ENCODE measurements at places on chromosomes 3 and 15. TPM values are rescaled to one million over a fixed set of nuclear protein-coding genes. Genes with fewer than 3 reads are reported as not detected.

The PROK2 gene
- total RNA-seq = not detected

GRCh38 chr3:54830658-54831057 is 97.2 kb downstream of the LRTM1 start:
- no peak for DNase-seq

The INSYN1 gene
- total RNA-seq = 22.2 TPM

GRCh38 chr15:49604625-49605409 is 15.8 kb downstream of the FAM227B start:
- no peak for DNase-seq

GRCh38 chr3:94619643-94620042 is 556.8 kb downstream of the NSUN3 start:
- no peak for DNase-seq

The PARP15 gene
- not detected for total RNA-seq

The SH2D7 gene
- not detected for total RNA-seq

- DNase-seq = no peak
Observed at GRCh38 chr3:68467465-68467864, 464.9 kb downstream of the TAFA4 start.

DNA sequence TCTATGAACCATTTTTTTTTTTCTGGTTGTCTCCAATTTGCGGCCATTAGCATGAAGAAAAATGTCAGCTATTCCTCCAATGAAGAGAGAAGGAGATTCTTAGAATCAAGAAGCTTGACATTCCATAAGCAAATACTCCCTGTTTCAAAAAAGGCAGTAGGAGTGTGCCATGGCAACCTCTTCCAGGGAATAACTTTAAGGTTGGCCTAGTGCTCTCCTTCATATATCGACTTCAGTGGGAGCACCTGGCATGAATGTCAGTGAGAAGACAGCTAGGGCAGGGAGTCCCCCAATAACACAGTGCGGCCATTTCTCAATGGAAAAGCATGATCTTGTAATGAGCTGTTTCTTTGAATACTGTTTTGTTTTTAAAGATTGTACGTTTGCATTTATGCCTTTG is 493.0 kb upstream of the ATP11B start:
- no peak for DNase-seq

GRCh38 chr3:52827441-52827840 is 3.0 kb downstream of the ITIH4 start:
- DNase-seq = no peak

GRCh38 chr3:108013141-108014055 is 77.4 kb downstream of the CD47 start:
- peak; percentile 70 for DNase-seq

DNA sequence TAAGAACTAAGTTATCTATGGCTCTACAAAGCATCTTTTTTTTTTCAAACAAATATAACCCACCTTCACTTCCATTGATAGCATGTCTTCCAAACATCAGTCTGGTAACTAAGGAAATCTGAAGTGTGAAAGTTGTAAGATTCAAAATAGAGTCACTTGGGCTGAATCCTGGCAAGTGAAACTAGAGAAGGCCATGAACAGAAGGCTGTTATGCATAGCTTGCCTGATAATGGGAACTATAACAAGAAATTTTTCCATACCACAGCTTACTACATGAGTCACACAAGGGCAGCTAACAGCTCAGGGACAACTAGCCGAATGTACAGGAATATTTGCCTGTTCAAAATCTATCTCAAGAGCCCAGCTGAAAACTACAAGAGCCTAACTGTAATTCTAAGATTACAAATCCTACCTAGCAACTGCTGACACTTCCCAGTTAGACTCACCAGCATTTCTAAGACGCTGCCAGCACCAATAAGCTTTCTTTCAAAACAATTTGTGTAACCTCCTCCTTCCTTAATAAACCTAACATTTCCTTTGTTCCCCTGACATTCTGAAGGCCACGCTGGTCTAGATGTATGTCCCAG is 1066.5 kb downstream of the PLOD2 start:
- DNase-seq = peak; percentile 10

DNA sequence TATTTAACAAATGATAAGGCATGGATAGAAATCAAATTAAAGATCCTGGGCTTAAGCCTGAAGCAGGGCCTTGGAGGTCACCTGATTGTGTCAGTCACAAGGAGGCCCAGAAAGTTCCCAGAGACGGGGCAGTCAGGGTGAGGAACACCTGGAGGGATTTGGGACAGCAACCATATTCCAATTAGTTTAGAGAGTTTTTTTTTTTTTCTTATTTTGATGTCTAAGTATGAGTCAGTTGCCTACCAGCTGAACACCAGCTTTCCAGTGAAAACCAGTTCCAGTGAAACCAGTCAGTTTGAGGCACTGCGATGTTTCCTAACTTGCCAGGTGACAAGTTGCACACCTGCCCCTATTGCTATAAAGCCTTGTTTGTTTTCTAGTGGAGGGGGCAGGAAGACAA is 350.7 kb upstream of the AZI2 start:
- DNase-seq = no peak

DNA sequence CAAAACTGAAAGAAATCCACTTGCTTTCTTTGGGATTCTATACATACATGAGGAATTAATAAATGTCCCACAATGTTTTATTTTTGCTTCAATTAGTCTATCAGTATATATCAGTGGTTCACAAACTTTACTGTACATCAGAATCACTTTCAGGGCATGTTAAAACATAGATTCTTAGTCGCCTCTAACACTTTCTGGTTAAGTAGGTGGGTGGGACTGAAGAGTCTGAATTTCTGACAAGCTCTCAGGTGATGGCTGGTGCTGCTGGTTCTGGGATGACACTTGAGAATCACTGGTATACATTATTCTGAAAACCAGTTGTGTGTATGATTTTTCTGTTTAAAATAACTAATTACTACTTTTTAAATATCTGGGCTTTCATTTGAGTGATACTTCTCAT is 393.3 kb downstream of the TBC1D5 start:
- no peak for DNase-seq

DNA sequence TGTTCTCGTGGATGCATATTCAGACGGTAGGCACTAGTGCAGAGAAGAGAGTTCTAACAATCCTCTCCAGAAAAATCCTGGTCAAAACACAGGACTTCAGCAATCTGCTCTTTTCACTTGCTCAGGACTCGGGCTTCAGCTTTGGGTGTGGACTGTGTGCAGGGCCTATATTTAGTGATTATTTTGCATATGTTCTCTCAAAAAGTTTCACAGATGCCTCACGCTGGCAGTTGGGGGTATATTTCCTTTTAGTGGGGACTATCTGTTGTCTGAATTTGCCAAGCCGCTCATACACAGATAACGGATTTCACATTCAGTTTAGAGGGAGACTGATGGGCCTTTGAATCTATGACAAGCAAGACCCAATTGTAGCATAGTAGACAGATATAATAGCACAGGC is 54.4 kb upstream of the LRRN1 start:
- DNase-seq = no peak

- DNase-seq = no peak
Observed at GRCh38 chr15:90309020-90309419, 43.1 kb upstream of the ZNF774 start.

- no peak for DNase-seq
Observed at GRCh38 chr15:72495007-72495406, 20.9 kb downstream of the ARIH1 start.

The DCLK3 gene
- not detected for total RNA-seq

- no peak for DNase-seq
Observed at GRCh38 chr3:102189956-102190723, 244.7 kb upstream of the ZPLD1 start.

The SLC9C1 gene
- total RNA-seq = not detected

DNA sequence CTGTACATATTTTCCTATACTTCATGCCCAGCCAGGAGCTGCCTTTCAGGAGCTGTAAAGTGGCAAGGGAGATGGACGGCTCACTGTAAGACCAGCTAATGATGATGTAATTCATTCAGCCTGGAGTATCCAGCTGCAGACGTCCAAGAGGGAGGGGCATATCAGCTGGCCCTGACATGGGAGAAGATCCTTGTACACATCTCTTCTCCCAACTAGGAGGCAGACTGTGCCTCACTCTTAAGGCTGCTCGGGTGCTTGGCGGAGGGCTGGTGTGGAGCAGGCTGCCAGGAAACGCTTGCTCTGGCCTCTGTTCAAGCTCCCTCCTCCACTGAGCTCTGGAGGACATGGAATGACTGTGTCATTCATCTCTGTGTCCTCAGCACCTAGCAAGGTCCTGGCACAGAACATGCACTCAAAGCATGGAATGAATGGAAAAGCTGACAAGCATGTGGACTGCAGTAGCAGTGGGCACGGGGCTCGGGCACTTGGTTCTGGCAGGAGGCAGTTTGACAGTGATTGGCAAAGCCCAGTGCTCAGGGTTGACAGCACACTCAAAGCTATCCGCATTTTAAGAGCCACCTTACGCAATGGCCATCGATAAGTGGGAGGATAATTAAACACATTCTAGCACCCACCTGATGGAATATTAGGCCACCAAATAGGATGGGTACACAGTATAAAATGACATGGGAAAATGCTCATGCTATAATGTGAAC is 72.4 kb downstream of the TBC1D2B start:
- peak; percentile 90 for DNase-seq

Data from G401 (cell line).